ENCODE measurements at places on chromosomes 3 and 15.

DNA sequence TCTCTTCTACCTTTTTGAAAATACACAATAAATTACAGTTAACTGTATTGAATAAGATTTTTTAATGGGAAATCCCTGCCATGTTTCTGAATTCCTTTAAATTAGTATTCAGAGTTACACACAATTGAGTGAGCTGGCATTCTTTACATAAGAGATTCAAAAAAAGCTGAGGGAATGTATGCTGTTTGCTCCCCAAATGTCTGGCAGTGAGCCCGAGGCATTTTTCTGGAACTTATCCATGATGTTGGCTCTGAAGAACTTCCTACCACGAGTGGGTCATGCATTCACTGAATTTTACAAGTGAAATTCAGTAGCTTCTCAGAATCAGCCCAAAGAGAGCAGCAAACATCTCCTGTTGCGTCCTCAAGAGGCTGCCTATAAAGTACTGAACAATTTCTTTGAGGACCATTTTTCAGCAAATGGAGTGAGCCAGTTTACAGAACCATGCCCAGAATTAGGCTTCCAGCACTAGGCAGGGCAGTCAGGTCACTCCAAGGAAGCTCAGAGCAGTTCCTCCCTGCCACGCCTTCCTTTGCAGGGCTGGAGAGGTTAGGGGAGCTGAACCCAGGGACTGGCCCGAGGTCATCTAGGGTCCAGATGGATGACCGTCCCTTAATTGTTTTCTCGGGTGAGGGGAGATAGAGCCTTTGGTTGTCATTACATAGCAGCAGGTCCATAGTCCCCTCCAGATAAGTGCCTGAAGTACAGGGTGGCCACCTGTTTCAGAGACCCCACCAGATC is 21.2 kb downstream of the GABRA5 start:
- peak; percentile 58 for DNase-seq

DNA sequence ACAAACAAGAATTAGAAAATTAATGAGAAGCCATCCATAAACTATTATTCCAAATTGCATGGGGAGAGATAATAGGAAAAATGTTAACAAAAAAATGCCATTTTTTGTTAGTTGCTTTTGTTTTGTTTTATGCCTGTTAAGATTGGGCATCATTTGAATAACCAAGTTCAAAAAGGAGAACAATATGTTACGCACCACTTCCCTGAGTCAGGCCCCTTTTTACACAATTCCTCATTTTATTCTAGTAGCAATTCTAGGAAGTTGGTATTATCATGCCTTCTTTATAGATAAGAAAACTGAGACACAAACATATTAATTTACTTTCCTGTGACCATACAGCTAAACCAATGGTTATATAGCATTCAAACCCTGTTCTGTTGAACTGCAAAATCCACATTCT is 736.9 kb upstream of the CCDC54 start:
- no peak for DNase-seq

DNA sequence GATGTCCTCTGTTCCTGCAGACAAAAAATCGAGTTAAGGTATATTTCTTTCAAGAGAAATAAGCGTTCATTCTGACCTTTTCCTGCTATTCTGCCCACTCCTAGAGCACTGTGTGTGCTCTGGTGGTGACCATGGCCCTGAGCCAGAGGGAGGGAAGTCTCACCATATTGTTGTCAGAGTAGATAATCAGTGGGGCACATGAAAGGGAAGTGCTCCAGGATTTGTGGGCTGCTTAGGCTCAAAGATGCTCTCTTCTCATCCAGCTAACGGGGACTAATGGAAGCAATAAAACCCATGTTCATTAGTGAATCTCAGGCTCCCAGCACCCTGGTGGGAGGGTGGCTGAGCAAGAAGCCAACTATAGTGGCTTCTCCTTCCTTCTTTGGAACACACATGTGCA is 70.7 kb upstream of the EOMES start:
- no peak for DNase-seq

GRCh38 chr15:60477916-60478565 is 901 bp downstream of the ICE2 start:
- DNase-seq, result peak; percentile 36

DNA sequence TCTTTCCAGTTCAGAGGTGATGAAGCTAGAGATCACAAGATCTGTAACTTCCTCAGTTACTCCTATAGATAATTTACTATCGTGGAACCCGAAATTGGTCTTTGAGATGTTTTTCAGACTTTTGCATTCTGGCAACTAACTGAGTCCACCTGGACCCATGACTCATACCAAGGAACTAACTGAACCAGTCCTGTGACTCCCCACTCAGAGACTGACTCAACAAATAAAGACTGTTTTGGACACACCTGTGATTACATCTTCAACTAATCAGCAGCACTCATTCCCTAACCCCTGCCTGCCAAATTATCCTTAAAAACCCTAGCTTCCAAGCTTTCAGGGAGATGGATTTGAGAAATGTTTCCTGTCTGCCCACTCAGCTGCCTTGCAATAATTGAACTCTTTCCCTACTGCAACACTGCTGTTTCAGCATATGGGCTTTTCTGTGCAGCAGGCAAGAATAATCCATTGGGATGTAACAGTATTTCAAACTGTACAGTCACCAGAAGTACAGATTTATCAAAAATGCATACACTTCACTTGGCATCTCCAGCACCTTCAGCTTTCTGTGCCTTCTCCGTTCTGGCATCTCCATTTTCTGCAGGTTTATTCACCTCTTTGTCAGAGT is 57.7 kb downstream of the GATM start:
- DNase-seq, result no peak

GRCh38 chr15:40739854-40740253 is 15.2 kb downstream of the RMDN3 start:
- no peak for DNase-seq

DNA sequence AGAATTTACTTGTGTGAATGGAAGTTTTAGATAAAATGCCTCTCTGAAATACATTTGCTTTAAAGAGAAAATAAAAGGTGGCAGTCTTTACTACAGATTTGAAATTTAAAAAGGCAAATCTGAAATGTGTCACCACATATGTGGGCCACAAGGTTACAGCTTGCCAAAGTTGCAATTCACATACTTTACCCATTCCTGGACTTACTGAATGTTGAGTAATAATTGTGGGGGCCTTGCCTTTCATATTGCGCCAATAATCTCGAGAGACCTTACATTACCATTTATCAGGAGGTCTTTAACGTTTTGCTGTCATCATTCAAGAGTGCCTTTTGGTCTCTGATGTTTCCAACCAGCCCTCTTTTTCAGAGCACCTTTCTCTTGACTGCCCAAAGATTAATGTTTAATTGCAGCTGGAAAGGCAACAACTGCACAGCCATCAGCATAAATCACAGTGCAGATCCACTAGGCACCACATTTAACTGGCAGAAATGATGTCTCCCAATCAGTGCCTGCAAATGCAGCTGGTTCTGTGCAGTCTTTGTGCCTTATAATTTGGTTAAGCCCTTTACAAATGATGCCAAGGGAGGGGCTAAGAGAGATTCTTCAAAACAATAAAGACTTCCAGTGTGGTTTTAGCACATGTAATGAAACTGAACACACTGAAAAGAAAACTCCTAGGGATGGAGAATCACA is 206.8 kb downstream of the MAGI1 start:
- DNase-seq, result peak; percentile 94

DNA sequence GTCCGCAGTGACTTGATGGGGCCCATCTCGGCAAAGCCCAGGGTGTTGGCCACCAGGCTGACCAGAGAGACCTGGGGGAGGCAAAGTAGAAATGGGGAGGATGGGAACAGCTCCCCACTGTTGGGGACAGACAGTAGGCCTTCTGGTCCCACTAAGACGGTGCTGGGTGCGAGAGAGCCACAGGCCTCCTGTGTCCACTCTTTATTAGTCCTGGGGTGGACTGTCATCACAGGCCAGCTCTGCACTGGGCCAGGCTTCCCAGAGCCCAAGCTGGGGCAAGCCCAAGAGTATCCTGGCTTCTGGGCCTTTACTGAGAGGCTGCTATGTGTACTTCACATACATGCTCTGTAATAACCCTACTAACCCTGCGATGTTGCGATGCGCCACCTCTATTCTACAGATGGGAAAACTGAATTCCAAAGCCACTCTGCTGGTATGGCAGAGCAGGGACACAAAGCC is 66.4 kb downstream of the EXOG start:
- no peak for DNase-seq

- no peak for DNase-seq
These were observed 51.5 kb upstream of the UBE2E1 start for GRCh38 chr3:23754215-23754614.

DNA sequence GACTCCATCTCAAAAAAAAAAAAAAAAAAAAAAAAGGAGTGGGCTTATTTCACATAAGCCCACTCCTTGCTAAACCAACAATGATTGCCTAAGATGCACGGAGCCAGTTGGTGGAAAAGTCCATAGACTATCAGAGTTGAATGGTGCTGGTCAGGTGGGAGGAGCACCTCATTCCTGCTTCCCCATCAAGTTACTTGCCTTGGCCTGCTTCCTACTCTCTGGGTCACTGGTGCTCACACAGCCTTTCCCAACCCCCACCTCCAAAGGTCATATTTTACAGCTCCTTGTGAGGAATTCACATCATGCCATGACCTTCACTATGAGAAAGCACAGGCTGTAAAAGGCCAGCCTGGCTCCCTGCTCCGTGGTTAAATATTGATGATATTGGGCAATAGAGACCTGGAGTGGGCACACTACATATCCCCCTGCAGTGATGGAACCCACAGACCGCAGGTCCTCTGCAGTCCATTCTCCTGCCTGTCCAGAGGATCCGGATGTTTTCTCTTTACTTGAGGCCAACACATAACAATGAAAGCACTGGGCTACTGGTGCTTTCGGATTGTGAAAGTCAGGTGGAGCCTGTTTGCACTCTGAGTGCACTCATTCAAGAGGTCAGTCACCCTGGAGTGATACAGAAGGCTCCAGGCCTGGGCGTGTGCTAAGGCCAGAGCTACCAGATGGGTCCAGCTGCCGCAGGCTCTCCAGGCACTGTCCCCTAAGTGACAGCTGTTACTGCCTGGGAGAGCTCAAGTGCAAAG is at the start of gene SLC51B:
TSS of gene SLC51B (plus strand) at position 664 of the 758 bp plus-strand sequence. CDS start 4,618 bp downstream, outside the sequence.
- no peak for DNase-seq

- DNase-seq, result no peak
These were observed 278.1 kb downstream of the ERC2 start for GRCh38 chr3:56190130-56190529.

Measured in fibroblast of skin of right biceps (primary cell).